ENCODE measurements at places on chromosomes 3 and 15.

- DNase-seq, result no peak
Measured at GRCh38 chr3:169657351-169658124, 6.0 kb downstream of the MECOM start.

DNA sequence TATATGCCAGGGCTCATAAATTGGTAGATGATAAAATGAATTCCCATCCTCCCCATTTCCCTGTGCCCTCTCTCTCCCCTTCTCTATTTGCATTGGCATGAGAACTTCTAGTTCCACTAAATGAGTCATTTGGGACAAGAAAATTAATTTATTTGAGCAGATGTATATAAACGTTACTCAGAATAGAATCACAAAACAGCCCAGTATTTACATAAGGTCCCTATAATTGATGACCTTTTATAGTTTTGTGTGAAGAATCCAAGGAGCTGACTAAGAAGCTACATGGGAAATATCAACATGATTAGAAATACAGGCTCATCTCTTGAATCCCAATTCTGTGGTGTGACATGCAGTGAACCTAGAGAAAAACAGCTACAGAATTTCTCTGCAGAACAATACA is 617.7 kb upstream of the NR2F2 start:
- no peak for DNase-seq

GRCh38 chr3:78645628-78646310 is 1122.0 kb downstream of the ROBO1 start:
- DNase-seq, result no peak

DNA sequence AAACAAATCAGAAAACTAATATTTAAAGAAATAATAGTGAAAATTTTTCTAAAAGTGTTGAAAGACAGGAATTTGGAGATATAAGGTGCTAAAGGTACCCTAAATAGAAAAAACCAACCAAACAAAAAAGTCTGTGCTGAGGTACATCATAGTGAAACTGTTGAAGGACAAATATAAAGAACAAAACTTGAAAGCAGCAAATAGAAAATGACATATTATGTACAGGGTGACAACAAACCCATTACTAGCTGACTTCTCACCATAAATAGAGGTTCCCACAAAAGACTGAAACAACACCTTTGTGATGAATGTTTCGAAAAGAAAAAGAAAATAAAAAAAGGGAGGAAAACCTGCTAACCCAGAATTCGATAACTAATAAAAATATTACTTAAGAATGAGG is 502.5 kb upstream of the NECTIN3 start:
- DNase-seq, result no peak

DNA sequence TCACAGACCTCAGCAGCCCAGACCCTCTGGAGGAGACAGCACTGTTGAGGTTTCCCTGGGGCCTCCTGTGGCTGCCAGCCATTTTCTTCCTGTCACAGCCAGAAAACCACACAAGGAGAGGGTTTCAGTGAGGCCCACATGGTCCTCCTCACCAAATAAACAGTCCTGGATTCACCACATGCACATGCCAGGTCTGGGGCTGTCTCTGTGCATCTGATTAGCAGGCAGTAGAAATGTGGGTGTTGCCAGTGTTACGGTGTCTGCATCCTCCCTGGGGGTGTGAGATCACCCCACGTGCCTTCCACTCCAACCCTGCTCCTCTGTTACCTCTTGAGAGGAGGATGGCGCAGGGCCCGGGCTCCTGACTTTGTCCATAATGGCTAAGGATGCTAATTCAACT is 140.4 kb downstream of the CHDH start:
- DNase-seq, result no peak

- no peak for DNase-seq
Measured at GRCh38 chr3:184586851-184587250, 25.3 kb downstream of the EPHB3 start.

GRCh38 chr3:3603351-3603750 is 195.9 kb upstream of the LRRN1 start:
- DNase-seq, result no peak

DNA sequence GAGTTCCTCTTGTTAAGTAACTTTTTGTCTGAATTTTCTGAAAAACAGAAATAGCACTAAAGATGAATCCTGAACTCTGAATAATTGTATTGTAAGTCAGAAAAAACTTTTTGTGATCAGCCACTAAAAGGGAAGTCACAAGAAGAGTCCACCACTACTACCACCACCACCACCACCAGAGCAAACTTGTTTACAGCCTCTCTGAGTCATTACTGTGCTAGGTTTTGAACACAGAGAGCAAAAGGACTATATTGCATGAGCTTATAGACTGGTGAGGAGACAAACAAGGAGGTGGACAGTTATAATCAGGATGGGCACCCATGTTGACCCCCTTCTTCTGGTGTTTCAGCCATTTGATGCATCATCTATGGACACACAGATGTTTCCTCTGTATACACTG is 141.7 kb downstream of the IL5RA start:
- no peak for DNase-seq

DNA sequence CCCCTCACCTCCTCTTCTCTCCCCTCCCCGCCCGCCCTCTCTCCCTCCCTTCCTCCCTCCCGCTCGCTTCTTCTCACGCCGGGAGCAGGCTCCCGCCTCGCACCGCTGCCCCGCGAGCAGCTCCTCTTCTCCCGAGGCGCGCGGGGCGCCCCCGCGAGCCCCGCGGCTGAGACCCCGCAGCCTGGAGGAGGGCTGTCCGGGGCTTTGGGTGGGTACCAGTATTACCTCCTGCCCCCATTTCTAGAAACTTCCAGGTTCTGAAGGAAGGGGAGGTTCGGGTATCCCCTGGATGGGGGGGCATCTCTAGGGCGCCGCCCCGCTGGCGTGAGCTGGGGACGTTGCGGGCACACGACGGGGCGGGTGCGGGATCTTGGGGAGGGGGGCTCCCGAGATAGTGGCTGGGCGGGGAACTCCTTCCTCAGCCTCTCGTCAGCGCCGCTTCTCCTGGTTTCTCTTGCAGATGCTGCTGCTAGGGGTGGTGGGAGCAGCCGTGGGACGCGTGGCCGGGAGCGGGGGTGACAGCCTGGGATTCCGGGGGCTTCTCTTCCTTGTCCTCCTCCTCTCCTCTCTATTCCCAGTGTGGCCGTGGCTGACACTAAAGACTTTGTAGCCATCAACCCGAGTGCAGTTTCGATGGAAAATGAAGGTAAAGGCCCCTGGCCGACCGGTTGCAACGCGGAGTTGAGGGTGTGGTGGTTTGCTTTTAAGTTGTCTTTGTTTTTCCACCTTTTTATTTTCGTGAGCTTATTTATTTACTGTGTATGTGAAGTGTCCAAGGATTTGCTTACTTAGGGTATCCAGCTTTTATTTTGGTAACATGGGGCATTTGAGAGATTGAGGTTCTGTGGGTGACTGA is 474 bp downstream of the ATP2C1 start:
- DNase-seq, result peak; percentile 10

GRCh38 chr15:41530363-41530956 is 13.6 kb downstream of the RPAP1 start:
- no peak for DNase-seq

DNA sequence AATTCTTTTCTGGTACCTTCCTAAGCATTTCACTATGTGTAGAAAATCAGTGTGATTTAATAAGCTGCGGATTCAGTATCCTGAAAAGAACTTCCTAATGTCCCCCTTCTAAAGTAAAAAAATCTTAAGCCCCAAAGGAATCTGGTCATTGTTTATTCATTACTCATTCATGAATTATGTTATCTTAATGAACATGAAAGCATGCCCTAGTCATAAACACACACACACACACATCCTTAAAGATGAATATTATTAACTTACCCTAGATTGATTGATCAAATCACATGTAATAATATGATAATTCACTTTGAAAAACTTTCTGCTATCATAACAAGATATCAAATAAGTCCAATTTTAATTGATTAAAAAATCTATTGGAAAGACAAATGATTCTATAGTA is 96.4 kb upstream of the BFSP2 start:
- DNase-seq, result no peak

DNA sequence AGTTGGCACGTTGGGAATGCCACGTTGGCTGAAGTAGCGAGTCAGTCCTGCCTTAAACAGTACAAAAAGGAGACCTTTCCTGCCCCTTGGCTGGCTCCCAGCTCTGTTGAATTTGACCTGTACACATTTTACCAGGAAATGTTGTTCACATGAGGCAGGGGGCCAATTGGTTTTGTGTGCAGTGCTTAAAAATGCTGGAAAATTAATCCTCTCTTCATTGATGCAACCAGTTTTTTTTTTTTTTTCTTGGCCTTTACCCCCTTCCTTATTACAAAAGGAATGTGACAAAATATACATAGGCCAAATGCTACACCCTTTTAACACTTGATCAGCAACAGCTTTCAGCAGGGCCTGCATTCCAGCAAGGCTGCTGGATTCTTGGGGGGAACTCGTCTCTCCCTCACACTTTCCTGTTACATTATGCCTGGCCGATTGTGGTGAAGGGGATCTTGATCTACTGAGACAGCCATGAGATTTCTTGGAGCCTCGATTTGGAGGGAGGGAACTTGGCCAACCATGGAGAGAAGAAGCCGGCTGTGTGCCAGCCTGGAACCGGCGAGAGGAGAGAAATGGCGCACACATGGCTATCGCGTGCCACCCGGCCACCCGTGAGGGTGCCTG is 93.1 kb downstream of the DNASE1L3 start:
- DNase-seq, result no peak

GRCh38 chr3:42024591-42025351 is 62.9 kb upstream of the ULK4 start:
- no peak for DNase-seq

DNA sequence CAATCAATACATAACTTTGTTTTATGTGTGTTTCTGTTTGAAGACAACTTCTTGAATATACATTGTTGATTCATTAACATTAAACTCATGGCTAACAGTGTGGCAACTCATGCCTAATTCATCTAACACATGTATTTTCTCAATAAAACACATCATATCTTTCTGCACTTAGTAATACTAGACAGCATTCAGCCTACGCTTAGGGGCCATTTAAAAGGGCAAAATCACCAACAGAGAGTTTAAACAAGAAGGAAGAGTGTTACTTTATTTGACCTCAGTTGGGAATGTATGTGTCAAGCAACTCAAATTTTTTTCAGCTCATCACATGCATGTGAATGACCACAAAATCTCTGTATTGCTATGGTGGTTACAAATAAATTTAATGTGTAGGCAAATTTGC is 128.8 kb upstream of the AADACL2 start:
- no peak for DNase-seq

DNA sequence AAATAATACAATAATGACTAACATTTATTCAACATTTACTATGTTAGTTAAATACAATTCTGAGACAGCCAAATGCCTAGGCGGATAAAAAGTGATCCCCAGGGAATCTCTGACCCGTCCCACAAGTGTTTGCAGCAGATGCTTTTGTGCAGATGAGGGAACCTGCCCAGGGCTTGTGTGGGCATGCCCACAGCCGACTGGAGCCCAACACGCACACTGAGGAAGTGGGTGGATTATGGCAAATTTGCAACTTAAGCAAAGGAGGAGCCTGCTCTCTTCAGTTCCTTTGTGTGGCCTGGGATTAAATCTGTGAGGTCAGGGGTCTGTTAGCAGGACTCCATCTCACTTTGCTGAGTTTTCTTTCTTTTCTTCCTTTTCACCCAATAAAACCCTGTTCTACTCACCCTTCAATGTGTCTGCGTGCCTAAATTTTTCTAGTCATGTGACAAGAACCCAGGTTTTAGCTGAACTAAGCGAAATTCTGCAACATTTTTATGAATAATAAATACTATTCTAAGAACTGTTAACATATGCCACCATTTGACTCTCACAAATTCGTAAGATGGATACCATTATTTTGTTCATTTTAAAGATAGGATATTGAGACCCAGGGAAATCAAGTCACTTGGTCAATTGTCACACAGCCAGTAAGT is 13.9 kb upstream of the RTP1 start:
- no peak for DNase-seq

GRCh38 chr15:67303490-67304363 is 49.1 kb downstream of the IQCH start:
- DNase-seq, result no peak

Measured in stimulated activated CD8-positive, alpha-beta memory T cell treated with anti-CD3 and anti-CD28 coated beads, Interleukin-7, amount 100 ng/mL, for 1 hour (primary cell).